CD4-positive, alpha-beta T cell treated with Interleukin-15 for 1 hour (primary cell): ENCODE measurements at places on chromosomes 6 and 20.

- DNase-seq, result no peak
Measured at GRCh38 chr6:167408235-167408869, 83.5 kb downstream of the TTLL2 start.

DNA sequence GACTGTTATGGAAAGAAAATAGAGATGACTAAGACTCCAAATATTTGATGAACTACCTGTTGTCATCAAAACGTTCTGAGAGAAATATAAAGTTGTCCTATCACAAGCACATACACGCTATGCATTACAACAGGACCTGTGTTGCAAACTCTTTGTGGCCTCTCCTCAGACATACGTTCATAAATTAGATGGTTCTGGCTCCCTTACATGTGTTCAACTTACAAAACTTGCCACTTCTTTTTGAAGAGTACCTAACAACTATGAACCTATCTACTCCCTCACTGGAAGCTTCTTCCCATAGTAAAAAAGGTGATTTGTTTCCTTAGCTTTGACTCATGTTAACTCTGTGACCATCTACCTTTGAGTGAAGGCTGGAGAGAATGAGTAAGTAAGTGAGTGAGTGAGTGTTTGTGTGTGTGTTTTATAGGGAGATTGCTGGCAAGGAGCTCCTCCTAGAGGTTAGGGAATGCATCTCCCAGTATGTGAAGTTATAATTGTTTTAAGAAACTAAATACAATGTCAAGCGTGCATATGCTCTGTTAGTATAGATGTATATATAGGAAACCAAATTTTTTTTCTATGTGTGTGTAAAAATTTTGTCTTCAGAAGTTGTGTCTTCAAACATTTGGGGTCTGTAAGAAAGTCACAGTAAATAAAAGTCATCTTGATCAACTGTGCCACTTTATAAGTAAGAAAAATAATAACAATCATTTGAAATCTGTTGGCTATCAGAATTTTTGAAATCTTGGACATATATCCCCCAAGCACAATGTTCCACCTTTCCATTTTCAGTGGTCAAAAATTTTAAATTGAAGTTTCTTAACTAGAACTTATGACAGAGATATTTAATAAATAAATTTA, 1211.1 kb upstream of the GJE1 start:
- no peak for DNase-seq

- no peak for DNase-seq
Measured at GRCh38 chr6:3803627-3804468, 45.3 kb upstream of the FAM50B start.

GRCh38 chr20:10105046-10105445, 70.3 kb downstream of the ANKEF1 start:
- DNase-seq, result no peak

GRCh38 chr20:46512943-46513844, at the start of gene ZNF334:
ZNF334 (minus strand) TSS chr20:46513559; CDS start chr20:46512102, 1,457 bp downstream.
- DNase-seq, result no peak

GRCh38 chr6:53547166-53547810, 2.4 kb upstream of the GCLC start:
- no peak for DNase-seq

DNA sequence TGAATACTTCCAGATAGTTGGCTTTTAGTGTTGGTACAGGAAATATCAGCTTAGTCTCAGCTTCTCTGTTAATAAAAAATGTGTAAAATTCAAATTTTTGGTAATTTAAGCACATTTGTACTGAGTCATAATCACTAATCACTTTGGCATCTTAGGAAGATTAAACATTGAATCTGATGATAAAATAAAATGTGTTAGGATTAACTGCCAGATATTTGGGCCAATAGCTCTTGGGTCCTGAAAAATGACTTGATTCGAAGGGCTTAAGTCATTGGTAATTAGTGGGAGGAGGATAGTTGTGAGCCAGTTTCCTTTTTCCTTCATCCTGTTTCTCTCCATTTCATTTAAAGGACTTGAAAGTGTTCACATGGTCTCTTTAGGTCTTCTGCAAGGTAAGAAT, 426.1 kb downstream of the RFPL4B start:
- no peak for DNase-seq

DNA sequence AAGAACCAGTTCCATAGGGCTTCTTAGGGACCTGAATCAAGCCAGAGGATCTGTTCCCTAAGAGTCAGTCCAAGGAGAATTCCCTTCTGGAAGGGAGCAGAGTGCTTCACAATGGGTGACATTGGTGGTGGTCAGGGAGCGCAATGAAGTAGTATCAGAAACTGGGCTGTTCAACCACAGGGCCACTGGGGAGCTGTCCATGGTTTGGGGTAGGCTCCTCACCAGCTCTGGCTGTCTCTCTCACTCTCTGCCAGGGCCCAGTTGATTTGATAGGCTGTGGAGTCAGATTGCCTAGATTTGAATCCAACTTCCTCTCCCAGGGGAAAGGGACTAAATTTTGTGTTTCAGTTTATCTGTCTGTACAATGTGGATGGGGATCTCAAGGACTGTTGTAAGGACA, 36.7 kb upstream of the CHD6 start:
- DNase-seq, result no peak

GRCh38 chr6:158832026-158832425, 12.9 kb upstream of the EZR start:
- no peak for DNase-seq

DNA sequence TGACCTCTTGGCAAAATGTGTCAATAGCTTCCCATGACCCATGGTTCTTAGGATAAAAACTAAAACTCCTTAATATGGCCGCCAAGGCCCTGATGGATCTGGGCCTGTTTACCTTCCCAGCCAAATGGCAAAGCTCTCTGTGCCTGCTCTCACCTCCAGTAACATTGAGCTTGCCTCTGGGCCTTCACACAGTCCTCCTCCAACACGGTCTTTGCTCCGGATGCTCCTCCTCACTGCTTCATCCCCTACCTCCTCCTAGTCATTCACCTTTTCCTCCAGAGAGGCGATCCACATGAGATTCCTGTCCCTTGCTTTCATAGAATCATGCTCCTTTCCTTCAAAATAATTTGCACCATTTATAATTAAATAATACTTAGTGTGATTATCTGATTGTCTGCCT, 172.3 kb upstream of the AFDN start:
- DNase-seq, result no peak

GRCh38 chr6:26550250-26550993, 12.3 kb downstream of the HMGN4 start:
- no peak for DNase-seq

GRCh38 chr20:11766961-11767360, 150.7 kb upstream of the BTBD3 start:
- no peak for DNase-seq

GRCh38 chr20:11432407-11432806, 485.3 kb upstream of the BTBD3 start:
- no peak for DNase-seq

DNA sequence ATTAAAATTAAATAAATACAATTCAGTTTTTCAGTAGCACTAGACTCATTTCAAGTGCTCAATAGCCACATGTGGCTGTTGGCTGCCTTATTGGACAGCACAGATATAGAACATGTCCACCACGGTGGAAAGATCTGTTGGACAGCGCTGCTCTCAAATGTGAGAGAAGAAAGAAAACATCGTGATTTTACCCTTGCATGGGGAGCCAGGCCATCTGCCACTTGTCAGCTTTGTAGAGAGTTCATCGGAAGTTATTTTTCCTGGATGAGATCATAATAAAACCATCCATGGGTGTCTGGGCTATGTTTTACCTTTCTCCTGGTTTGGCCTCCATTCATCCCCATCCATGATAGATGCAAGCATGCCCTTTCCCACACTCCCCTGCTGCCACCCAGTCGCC, 5.8 kb upstream of the KIF3B start:
- no peak for DNase-seq

DNA sequence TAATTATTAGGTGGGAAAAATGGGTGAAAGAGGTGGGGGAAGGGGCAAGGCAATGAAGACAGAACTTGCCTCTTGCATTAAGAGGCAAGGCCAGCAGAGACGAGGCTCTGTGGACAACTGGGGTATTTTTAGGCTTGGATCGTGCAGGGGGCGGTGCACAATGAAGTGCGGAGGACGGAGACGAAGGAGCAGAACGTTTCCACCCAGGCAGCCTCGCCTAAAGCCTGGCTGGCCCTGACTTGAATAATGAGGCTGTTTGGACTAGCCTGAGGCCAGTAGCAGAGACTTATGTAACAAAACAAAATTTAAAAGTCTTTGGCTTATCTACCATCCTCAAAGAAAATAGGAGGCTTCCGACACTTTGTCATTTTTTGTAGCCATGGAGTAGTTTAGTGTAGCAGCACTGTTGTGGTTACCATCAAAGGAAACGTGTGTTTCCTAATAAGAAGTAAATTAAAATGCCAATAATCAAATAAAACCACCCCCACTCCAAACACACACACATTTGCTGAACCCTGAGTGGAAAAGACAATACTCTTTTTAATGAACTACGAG, 370.0 kb upstream of the CNR1 start:
- no peak for DNase-seq

DNA sequence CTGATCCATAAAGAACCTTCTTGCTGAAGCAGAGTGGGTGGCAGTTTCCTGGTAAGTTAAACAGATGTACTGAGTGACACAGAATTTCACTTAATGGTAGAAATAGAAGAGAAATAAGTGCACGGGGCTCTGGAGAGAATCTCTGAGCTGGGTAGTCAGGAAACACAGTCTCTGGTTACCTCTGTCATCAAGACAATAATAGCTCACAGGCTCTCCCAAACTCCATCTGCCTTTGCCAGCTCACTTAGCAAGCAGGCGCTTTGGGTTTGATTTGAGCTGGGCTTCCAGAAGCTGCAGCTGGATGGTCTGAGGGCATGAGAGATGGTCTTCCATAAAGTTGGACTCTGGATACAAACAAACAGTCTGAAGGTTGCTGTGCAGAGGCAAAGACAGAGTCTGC, 39.6 kb upstream of the PRSS35 start:
- DNase-seq, result no peak

DNA sequence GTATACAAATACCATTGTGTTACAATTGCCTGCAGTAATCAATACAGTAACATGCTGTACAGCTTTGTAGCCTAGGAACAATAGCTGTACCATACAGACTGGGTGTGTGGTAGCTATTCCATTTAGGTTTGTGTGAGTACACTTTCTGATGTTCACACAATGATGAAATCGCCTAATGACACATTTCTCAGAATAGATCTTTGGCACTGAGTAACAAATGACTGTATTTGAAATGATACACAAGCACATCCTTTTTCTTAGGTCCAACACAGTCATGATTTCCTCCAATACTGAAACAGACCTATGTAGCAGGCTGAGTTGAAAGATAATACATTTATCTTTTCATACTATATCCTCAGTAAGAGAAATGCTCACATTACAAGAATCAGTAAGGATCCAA, 13.9 kb downstream of the KHDRBS2 start:
- no peak for DNase-seq

DNA sequence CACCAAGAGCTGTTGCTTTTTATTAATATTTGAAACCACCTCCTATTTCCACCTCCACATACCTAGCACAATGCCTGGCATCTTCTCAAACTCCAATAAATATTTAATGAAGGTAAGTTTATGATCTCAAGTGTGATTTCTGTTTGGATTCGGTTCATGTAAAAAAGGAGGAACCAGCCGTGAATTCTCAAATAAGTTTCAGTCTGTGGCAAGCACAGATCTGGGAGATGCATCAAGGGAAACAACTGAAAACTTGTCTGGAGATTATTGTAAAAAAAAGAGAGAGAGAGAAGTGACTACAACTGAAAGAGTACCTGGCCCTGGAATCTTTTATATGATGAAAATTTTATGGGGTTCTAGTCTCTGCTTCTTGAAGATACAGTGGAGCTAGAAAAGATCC, 52.8 kb upstream of the PNRC1 start:
- no peak for DNase-seq

GRCh38 chr20:20793591-20793990, 81.1 kb upstream of the RALGAPA2 start:
- no peak for DNase-seq

- no peak for DNase-seq
Measured at GRCh38 chr6:113631666-113632065, 225.5 kb upstream of the MARCKS start.

DNA sequence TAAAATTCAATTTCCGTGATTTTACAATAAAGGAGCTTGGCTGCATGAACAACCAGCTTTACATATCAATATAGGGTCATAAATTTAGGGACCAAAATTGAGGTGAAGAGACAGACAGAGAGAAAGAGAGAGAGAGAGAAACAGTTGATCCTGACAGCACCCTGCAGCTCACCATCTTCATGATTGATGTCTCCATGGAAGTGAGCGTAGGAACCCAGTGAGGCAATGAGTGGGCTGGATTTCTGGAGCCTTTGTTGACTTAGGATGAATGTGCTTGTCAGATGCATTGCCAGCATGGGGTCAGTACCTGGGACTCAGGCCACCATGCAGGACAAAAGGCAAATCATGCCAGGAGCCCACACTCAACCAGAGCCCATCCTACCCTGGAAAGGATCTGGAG, 165.1 kb upstream of the SYNDIG1 start:
- DNase-seq, result no peak

DNA sequence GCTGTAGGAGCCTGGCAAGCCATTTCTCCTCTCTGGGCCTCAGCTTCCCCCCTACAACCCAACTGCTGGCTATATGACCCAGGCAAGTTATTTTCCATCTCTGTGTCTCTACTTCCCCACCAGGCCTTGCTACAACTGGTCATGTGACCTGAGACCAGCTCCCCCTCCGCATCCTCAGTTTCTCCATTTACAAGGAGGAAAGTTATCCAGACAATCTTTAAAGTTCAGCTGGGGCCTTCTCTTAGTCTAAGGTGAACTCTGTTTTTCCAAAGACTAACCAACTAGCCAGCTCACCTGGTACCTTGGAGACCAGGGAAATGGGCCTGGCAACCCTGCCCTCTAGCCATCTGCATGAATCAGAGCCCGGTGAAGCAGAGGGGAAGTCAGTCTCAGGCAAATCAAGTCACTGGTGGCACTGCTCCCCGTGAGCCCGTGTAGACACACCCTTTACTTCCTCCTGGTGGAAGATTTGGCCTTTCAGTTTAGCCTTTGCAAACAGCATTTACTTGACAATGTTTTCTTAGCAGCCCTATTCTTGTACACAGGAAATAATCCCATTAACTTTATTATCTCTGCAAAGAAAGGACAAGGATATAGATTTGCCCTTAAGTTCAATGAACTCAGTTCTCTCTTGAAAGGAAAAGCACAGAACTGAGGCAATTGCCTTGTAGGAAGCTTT, 157.7 kb downstream of the VEGFA start:
- DNase-seq, result peak; percentile 32

DNA sequence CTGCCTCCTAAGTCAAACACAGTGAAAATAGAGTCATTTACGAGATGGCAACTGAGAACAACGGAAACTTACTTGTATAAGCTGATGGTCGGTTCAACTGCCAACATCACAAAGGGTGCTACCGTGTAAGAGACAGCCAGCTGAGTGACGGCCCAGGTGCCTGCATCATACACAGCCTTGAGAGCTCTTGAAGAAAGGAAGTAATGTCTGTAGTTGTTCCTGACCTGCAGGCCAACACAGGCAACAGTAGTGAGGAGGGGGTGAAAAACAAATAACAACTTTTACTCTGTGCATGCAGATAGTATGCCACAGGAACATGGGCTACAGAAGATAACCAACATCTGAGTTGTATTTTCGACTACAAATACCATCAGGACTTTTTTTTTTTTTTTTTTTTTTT, 102.7 kb downstream of the MBOAT1 start:
- no peak for DNase-seq

GRCh38 chr6:108174371-108175175, 8.8 kb downstream of the NR2E1 start:
- DNase-seq, result no peak

- DNase-seq, result no peak
Measured at GRCh38 chr6:56914798-56915658, 39.9 kb upstream of the BEND6 start.

- no peak for DNase-seq
Measured at GRCh38 chr6:81881660-81882059, 129.2 kb upstream of the TENT5A start.

- DNase-seq, result no peak
Measured at GRCh38 chr20:46619445-46619844, 31.8 kb downstream of the SLC13A3 start.
